ENCODE measurements at places on chromosomes 2 and 18.

DNA sequence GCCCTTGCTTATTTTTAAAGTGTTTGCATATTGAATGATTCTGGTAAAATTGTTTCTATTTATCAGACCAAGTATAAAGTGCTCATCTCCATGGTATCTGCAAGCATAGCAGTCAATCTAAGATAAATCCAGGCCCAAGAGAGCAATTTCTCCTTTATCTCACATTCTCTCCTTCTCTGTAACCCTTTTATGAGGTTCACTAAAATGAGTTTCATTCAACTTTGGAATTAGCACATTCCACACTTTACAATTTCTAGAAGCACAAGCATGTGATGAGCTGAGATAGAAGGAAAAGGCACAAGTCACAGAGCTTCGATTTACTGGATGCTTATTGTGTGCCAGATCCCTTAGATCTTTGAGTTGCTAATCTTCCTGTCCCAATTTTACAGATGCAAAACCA, 97.3 kb downstream of the CNTNAP5 start:
- no peak for DNase-seq

DNA sequence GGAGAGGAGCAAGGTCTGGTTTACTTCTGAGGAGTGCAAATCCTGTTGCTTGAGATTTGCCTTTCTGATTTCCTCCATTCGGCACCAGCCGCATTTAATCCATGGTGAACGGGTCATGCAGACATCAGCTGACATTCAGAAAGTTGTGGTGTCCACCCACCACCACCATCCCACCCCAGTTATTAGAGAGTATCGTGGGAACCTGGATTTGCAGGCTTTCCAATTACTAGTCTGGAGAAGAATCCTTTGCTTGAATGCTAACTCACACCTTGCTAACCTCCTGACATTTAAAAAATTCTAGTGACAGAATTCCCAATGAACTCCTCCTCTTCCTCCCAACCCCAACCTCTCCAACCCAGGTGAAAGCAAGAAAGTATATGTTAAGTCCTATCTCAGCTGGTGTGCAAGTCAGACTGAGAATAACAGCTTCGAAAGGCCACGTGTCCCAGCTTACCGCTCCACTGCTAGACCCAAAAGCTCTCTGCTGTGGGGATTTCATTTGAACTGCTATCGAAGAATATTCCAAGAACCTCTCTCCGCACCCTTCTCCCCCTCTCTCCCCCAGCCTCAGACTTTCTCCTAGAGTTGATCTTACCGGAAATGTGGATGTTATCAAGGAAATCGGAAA, 17.7 kb downstream of the BCL11A start:
- no peak for DNase-seq

- no peak for DNase-seq
Measured at GRCh38 chr2:134135793-134136192, 118.1 kb upstream of the MGAT5 start.

DNA sequence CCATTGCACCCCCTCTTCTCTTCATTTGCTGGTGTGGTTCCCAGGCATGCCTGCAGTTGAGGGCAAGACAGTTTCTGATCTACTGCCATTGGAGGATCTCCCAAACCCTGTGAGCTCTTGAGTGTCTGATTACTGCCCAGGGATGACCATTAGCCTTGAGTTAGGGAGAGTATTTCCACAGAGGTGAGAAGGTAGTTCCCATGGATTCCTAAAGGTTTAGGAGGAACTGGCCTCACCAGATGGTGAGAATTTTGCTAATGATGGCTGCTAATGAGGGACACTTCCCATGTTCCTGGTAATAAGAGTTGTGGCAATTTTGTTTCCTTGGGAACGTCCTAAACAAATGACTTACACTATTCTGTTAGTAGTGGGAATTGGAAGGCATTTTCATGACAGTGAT, 42.5 kb downstream of the PTPRM start:
- no peak for DNase-seq

Measured in stimulated activated CD4-positive, alpha-beta T cell treated with anti-CD3 and anti-CD28 coated beads, Interleukin-1b, Interleukin-23, amount 100 ng/mL, for 24 hours (primary cell).